Effector memory CD8-positive, alpha-beta T cell (primary cell): ENCODE measurements at places on chromosomes 6 and 20.

GRCh38 chr20:61422636-61423425 is 170.8 kb downstream of the CDH4 start:
- no peak for DNase-seq

DNA sequence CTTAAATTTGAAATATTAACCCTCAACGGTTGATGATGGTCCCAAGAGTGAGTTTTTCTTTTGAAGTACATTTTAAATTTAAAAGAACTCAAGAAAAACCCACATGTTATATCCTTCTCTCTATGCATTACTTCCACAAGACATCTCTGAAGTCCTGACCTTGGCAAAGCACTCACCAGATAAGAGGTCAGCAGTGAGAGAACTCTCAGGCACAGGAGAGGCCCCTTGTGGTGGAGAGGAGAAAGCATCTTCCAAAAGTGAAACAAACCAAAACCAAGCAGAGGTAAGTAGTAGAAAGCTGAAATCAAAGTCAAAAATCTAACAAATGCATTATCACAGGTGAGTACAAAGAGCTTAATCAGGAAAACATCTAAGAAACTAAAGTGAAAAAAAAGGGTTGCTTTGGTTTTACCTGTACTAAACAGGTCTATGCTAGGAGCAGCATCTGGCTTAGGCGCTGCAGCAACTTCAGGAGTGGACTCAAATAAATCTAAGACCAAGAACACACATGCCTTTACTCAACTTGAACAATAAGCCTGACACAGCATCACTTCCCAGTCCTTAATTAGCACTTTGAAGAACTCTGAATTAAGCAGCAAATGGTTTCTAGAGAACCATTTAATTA is 80.5 kb downstream of the PRSS35 start:
- no peak for DNase-seq

GRCh38 chr6:100435299-100435698 is 29.4 kb downstream of the SIM1 start:
- no peak for DNase-seq

- DNase-seq, result no peak
Measured at GRCh38 chr6:34987506-34987905, 98.5 kb downstream of the ANKS1A start.

DNA sequence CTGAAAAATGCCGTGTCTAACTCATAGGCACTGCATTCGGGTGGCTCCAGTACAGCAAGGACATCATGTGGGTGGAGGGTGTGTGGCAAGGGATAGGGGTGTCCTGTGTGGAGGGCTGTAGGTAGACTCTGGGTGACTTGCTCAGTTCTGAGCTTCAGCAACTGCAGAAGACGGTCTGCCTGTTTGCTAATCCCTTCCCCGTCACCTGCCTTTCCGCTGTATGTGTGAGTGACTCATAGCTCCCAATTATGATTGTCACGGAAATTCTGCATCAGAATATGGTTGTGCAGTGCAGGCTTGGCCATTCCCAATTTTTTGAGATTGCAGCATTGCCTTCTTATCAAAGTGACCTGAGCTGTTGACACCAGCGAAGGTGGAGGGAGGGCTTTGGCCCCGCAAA is 174.3 kb downstream of the CDH4 start:
- no peak for DNase-seq

GRCh38 chr6:2072453-2072852 is 173.0 kb downstream of the GMDS start:
- DNase-seq, result no peak

DNA sequence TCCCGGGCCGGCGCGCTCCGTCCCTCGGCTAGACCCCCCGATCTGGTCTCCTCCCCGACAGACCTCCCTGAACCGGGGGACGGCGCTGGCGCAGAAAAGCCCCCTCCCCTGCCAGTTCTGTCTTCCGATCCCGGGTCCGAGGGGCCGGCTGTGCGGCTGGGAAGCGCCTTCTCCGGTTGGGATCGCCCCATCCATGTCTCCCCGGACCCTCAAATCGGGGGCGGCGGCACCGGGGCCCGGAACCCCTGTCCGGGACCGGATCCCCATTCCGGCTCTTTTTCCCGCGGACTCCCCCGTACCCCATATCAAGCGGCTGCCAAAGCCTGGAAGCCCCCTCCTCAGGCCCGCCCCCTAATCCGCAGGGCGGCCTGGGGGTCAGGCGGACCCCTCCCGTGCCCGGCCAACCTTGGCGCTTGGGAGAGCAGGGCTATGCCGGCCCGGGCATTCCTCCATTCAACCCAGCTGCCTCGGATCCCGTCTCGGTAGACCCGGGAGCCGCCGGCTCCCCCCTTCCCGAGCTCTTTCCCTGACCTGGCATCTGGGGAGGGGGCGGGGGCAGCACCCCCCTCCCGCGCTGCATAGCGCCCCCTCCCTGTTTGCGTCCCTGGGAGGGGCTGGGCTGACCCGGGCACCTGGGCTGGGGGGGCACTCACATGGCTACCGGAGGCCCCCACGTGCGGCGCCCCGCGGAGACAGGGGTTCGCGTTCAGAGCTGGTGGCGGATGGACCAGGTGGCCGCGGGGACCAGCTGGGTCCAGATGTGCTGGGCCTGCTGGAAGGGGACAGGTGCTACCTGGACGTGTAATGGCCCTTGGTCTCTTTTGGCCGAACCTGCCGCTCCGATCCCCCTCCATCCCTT is 643 bp downstream of the DLGAP4 start:
- no peak for DNase-seq

GRCh38 chr6:26345832-26346231 is 19.2 kb upstream of the BTN3A2 start:
- no peak for DNase-seq

DNA sequence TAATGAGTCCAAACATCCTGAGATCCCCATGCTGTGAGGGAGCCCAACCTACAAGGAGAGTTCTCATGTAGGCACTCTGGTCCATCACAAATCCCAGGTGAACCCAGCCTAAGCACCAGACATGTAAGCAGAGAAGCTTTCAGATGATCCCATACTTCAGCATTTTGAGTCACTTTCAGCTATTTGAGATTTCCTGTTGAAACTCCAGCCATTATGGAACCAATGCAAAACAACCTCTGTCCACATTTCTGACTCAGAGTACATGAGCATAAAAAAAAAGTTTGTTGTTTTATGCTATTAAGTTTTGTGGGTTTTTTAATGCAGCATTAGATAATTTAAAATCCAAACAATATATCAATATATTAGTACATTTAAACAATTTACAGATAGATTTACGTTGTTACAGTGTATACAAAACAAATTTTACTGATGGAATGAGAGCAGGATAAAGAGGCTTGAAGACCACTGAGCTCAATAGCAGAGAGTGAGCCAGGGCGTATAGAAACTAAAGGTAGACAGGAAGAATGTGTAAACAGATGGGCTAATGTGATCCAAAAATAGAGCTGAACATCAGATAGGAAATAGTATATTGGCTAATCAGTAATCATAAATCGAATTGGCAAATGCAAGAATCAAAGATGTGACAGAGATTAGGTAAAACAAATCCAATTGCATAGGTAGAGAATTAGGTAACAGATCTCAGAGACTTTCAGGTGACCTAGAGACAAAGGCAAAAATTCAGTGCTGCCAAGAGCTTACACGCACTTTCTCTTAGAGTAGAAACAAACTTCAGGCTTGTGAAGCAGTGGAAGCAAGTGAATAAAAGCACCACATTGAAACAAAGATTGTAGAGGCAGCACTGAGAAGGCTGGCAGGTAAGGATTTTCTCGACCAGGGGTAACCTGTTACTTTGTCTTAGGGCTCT is 36.2 kb upstream of the PLCB1 start:
- DNase-seq, result no peak

GRCh38 chr20:46368902-46369268 is 37.5 kb downstream of the ELMO2 start:
- no peak for DNase-seq

GRCh38 chr6:169724494-169725124 is at the start of gene PHF10:
Gene PHF10 (minus strand): TSS chr6:169724500. CDS start chr6:169723931, 569 bp downstream.
- peak; percentile 43 for DNase-seq

GRCh38 chr20:59810449-59811187 is 122.8 kb downstream of the SYCP2 start:
- no peak for DNase-seq

DNA sequence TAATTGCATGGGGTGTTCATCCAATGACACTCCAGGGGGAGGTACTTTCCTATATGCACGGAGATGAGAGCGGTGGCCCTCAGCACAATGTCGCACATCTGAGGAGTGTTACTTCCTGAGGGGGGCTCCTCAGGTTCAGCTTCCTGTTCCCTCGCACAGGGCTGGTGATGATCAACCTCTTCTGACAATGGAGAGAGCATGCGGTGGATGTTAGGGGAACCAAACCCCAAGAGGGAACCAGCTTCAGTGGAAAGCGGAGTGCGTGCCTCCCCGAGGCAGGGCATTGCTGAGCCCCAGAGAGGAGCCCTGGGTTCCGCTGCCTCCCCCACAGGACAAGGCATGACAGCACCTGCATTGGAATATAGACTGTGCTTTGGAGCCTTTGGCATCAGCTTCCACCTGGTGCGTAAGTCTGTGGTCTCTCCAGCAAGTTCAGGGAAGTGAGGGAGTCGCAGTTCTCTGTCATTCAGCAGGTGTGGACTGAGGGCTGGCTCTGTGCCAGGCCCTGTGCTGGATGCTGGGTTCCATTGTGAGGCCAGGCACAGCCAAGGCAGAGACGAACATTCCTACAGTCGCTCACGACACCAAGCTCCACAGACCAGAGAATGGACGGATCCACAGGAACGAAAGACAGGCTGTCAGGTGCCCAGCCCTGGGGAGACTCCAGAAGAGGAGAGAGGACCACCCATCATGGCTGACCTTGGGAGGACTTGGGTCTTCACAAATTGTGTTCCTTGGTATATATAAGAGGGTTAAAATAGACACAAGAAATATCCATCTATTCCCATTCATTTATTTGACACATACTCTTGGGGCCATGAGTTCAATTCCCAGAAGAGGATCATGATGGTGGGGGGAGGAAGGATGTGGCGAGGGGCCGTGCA is 3.9 kb upstream of the ZNF831 start:
- peak; percentile 88 for DNase-seq

DNA sequence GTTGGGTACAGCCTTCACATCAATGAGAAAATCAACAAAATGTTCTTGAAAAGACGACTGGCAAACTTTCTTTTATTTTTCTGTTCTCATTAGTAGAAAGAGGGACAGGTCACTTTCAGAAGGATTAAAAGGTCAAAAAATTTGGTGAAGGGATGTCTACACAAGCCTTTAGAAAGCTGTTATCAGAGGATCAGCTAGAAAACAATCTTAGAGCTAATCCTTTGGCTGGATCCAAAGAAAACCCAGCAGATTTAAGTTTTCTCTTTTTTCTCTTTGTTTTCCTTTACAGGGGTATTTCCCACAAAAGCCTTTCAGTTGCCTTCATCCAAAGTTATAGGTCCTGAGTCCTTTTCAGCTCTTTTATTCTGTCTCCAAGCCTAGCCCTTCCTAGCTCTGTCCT is 57.3 kb upstream of the EDN1 start:
- DNase-seq, result no peak

DNA sequence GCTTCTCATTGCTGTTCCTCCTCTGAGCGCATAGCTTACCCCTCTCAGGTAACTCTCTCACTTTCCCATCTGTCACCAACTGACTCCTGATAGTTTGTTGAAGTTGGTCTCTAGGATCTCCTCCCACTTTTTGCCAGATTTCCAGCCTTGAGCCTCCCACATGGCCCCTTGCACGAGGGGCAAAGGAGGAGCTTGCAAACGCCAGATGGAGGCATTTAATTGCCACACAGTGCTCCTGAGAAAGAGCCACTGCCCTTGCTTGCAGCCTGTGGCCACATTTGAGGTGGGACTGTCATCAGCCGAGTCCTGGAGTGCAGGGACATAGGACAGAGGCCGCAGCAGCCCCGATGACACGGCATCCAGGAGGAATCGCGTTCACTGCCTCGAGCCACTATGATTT is 348.7 kb downstream of the SMOC2 start:
- DNase-seq, result no peak

DNA sequence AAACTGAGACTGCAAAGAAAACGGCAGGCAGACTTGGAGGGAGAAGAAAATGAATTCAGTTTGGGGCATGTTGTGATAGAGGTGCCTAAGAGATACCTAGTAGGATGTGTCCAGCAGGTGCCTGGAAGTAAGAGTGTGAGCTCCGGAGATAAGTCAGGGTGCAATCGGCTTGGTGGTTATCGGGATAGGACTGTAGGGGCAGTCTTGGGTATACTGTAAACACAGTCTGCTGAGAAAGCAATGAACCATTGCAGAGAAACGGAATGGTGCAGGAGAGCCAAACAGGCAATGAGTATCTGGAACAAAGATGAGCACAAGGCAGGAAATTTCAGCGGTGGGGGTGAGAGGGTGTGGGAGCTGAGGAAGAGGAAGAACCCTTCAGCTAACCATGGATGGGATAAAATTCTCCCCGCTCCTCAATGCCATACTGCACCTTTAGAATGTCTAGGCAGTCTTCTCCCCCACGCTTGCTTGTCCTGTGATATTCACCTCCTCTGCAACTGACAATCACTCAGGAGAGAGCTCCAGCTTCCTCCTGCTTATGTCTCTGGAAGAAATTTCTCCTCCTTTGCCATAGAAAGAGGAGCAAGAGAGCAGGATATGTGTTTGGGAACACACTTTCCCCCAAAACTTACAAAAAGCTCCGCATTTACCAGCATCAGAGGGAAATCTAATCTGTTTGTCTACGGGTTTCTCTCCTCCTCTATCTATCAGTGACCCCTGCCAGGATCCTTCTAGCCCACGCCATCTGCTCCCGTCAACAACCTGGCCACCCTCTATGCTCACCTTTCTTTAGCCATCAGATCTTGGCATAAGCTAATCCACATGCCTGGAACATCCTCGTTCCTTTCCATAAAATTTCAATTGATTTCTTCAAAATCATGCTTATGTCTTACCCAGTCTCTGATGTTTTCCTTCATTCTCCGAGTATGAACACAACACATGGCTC is 381.7 kb upstream of the JARID2 start:
- no peak for DNase-seq

DNA sequence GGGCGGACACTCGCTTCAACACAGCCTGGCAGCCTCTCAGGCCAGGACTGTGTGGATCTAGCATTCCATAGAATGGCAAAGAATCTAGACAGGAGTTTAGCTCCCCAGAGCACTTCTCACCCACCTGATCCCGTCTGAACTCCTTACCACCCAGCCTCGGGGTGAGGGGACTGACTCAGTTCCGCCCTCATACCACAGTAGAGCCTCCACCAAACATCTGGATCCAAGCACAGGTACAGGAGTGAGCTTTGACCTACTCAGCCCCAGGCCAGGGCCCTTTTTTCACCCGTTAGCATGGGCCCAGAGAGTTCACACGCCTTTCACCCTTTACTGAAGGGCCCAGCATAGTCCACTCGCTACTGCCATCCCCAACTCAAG is 715 bp downstream of the PSMF1 start:
- DNase-seq, result no peak

- no peak for DNase-seq
Measured at GRCh38 chr6:156883497-156884252, 106.5 kb downstream of the ARID1B start.

DNA sequence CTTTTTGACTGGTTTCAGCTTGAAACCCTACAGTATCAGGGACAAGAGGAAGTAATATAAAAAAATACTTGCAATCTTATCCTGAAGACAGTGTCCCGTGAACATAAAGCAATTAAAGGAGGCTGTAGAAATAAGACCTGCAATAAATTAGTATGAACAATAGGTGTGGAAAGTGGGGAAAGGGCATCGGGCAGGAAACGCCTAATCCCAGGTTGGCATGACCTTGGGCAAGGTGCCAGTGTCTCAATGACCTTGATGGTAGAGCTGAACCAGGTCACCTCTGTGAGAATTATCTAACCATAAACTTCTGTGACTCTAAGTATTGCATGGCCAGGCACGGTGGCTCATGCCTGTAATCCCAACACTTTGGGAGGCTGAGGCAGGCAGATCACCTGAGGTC is 115.2 kb downstream of the LY86 start:
- DNase-seq, result no peak
